Neuronal stem cell (in vitro differentiated cells): ENCODE measurements at places on chromosomes 16 and 17.

- no peak for DNase-seq
Observed at GRCh38 chr16:12089492-12090150, 113.1 kb downstream of the SNX29 start.

DNA sequence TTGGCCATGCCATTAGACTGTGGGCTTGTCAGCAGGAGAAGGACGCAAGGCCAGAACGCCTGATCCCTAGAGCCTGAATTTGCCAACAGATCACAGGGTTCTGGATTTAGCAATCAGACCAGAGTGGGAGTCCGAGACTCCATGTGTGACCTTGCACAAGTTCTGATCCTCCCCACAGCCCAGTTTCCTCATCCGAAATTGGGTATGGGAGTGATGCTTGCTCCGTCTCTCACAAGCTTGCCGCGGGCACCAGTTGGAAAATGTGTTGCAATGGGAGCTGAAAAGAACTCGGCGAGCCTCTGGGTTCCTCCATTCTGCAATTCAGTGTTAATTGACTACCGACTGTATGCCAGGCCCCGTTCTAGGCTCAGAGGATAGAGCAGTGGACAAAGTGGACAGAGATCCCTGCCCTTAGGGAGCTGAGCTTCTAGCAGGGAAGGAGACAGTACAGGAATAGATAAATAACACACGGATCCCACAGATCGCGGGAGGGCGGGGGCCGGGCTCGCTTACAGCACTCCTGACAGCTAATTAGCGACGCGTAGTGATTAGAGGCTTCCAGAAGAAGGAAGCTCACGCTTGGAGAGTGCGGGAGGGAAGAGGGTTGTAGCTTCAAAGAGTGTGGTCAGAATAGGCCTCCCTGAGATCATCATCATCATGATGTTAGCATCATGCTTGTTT, 150.4 kb upstream of the CIBAR2 start:
- no peak for DNase-seq

- no peak for DNase-seq
Observed at GRCh38 chr16:2043667-2044451, 3.8 kb downstream of the NTHL1 start.

GRCh38 chr17:76567634-76568432, 17.8 kb downstream of the ST6GALNAC2 start:
- DNase-seq, result no peak

DNA sequence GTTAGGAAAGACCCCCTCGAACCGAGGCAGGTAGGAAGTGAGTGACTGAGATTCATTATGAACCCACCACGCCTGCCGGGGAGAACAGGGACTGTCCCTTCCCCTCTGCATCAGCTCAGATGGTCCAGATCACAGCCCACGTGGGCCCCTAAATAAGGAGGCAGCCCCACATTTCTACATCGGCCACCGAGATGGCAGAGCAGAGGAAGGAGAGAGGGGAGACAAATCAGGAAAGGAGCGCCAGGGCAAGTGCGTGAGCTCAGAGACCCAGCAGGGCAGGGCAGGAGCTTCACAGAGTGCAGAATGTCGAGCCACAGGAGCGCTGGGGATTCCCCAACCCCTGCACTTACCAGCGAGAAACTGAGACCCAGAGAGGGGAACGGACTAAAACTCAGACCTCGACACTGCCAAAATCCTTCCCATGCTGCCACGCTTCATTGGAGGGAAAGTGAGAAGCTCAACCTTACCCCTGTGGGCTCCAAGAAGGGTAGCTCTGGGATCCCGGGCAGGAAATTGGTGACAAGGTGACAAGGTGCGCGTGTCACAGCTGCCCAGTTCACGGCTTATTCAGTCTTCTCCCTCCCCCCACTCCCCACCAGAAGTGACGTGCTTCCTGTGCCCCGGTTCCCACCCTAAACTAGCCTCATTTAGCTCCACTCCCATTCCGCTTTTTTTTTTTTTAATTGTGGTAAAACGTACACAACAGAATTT, at the start of gene ICAM2:
ICAM2 (minus strand) TSS at position 578 of the 711 bp plus-strand sequence. CDS start 13,942 bp downstream, outside the sequence.
- no peak for DNase-seq

DNA sequence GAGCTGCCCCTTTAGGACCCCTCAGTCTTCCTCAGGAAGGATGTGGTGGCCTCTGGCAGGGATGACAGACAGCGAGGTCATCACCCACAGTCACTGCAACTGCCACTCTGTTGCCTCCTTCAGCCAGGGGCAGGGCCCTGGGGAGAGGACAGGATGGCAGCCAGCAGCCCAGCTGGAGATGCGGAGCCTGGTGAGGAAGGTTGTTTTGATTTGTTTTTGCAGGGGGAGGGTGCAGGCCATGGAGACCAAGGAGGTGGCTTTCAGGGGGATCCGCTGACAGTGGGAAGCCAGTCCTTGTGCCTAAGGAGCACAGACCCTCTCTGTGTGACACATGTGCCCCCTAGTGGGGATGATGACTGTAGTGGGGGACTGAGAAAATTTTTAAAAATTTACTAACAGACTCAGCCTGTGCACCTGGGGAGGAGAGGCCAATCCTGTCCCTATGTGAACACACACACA, 7.4 kb downstream of the PRCD start:
- DNase-seq, result peak; percentile 67

GRCh38 chr17:17696085-17696484, 14.8 kb downstream of the RAI1 start:
- no peak for DNase-seq

DNA sequence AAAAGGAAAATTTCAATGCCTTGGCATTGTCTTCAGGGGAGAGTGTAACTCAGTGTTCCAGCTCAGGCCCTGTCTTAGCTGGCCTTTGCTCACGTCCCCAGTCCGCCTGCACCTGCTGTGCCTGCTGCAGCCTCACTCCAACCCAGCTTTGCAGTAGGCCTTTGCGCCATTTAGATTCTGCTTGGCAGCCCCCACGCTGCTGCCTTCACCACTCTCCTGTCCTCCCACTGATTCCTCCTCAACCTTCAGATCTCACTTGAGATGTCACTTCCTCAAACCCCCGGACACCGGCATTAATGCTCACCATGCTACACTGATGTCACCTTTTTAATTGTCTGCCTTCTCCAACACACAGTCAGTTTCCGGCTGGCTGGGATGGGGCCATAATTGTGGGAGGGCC, 166.2 kb downstream of the SHISA9 start:
- DNase-seq, result no peak

- no peak for DNase-seq
Observed at GRCh38 chr16:56607109-56607618, 1.2 kb upstream of the MT2A start.

DNA sequence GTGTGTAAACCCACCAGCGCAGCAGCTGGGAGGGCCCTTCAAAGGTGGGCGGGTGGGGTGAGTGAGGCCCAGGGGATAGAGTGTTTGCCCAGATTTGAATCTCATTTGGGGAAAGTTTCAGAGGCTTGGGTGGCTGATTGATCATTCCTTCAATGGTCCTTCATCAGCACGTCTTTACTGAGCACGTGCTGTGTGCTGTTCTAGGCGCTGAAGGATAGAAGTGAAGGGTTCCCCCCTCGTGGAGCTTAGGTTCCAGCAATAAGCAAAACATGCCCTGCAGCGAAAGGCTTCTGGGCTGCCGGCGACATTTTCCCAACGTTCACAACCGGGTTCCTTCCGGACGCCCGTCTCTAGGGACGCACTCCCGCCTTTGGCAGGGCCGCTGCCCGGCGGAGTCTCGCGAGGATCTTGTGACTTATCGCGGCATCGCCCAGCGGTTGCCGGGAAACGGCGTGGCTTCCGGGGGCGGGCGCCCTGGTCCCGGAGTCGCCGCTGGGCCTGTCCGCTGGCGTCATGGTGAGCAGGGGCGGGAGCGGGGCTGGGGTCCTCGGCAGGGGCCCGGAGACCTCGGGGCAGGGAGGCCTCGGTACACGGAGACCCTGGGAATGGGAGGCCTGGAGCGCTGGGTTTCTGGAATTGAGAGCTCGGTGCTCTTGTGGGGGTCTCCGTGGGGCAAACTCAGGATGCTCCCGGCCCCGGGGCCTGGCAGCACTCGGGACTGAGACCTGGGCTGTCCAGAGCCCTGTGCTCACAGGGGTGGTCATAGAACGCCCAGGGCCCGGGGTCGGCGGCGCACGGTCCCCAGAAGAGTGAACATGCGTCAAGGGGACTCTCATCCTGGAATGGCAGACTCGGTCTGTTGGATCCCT, 3.2 kb upstream of the DBNDD1 start:
- DNase-seq, result no peak

DNA sequence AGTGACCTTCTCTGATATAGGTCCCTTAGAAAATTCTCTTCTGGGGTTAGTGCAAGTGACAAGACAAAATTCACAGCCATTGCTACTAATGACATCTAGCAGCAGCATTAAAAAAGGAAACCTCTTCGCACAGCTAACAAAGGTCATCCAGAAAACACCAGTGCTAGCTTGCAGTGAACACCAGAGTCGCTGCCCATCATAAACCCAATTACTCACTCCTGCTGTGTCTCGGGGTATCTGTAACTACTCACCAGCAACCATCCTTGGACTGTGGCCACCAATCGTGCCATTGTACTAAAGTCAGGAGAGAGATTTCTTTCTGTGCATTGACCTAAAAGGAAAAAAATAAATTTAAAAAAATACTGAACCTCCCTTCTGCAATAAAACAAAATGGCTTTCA, 1494.7 kb upstream of the CDH8 start:
- DNase-seq, result no peak

DNA sequence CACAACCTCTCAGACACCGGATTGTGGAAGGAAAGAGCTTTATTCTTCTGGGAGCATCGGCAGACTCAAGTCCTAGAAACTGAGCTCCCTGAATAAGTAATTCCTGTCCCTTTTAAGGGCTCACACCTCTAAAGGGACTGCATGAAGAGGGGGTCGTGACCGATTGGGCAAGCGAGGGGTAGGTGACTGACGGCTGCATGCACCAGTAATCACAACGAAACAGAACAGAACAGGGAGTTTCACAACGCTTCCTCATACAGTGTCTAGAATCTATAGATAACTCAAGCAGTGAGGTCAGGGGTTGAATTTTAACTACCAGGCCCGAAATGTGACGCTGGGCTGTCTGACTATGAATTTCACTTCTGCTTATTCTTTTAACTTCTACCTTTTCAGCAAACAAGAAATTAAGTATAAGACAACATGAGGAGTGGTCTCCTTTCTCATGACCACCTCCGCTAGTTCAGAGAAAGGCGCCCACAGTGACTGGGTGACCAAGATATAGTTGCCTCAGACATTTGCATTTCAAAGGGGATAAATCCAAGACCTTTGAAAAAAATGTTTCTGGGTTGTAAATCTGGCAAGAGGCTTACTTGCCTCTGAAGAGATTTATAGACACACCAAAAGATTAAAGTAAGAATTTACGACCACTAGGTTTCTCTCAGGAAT, 88.4 kb upstream of the ATF7IP2 start:
- DNase-seq, result no peak

DNA sequence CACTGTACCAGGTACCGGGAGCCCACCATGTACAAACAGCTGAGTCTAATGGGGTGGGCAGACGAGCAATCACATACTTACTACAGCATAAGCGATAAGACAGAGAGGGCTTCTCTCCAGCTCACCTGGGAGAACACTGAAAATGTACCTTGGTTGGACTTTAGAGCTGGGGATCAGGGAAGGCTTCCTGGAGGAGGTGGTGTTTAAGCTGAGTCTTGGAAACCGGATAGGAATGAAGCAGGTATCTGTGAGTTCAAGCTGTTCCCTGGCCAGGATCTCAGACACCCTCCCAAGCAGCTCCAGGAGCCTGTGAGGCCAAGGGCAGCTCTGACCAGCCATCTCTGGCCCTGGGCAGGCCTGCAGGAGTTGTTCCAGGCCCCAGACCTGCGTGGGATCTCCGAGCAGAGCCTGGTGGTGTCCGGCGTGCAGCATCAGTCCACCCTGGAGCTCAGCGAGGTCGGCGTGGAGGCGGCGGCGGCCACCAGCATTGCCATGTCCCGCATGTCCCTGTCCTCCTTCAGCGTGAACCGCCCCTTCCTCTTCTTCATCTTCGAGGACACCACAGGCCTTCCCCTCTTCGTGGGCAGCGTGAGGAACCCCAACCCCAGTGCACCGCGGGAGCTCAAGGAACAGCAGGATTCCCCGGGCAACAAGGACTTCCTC, 8.0 kb upstream of the SERPINF1 start:
- DNase-seq, result no peak

DNA sequence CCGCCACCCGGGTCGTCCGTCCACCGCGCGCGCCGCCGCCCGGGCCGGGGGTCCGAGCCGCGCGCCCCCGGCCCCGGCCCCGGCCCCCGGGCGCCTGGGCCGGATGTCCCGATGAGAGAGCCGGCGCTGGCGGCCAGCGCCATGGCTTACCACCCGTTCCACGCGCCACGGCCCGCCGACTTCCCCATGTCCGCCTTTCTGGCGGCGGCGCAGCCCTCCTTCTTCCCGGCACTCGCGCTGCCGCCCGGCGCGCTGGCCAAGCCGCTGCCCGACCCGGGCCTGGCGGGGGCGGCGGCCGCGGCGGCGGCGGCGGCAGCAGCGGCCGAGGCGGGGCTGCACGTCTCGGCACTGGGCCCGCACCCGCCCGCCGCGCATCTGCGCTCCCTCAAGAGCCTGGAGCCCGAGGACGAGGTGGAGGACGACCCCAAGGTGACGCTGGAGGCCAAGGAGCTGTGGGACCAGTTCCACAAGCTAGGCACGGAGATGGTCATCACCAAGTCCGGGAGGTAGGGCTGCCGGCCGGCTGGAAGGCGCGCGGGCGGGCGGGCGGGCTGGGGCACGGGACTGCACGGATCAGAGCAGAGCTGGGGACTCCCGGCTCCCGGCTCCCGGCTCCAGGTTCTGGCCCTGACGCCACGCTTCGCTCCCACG, 548 bp downstream of the TBX2 start:
- no peak for DNase-seq

DNA sequence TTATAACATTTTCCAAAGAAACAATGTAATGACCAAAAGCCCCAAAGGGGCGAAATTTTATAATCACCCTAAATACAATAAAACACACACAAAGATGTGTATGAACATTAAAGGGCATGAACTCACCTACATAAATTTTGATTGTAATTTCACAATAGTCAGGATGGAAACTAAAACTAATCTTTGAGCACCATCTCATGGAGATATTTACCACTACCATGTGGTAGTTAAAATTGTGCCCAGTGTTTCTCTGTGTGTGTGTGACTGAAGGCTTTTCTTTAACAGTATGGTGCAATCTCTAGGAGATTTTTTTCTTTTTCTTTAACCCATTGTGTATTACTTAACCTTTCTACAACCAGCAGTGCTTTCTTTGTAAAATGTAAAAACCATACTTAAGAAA, 19.7 kb upstream of the MEIOC start:
- DNase-seq, result no peak

- no peak for DNase-seq
Observed at GRCh38 chr16:2289282-2289681, 21.4 kb upstream of the RNPS1 start.

GRCh38 chr17:47742319-47743181, 9.5 kb downstream of the TBX21 start:
- peak; percentile 61 for DNase-seq

DNA sequence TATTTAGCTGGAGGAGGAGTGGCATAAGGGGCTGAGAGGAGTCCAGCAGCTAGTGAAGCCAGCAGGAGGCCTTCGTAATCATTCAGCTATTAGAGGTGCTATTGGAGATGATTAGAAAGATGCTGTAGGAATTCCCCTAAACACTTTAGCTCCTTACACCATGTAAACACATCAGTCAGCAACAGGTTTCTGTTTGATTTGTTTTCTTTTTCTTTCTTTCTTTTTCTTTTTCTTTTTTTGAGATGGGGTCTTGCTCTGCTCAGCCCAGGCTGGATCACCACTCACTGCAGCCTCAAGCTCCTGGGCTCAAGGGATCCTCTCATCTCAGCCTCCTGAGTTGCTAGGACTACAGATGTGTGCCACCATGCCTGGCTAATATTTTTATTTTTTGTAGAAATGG, 10.6 kb upstream of the SEPHS2 start:
- DNase-seq, result no peak
